ENCODE measurements at places on chromosomes 11 and 22. TPM values are rescaled to one million over a fixed set of nuclear protein-coding genes. Genes with fewer than 3 reads are reported as not detected.

LIPT2 gene
- total RNA-seq, result 1.6 TPM

KCNC1 gene
- total RNA-seq, result 15.7 TPM

OR6M1 gene
- not detected for total RNA-seq

EIF4ENIF1 gene
- 20.3 TPM for total RNA-seq

SLC22A12 gene
- total RNA-seq, result not detected

Measured in parietal lobe (tissue), 2 donors.